Endothelial cell (in vitro differentiated cells): ENCODE measurements at places on chromosomes 13 and 19. TPM values are rescaled to one million over a fixed set of nuclear protein-coding genes. Genes with fewer than 3 reads are reported as not detected.
A peak's percentile ranks its signal among the peaks of the same experiment; 100 is the strongest.

Gene ZNF552
- 7.0 TPM for total RNA-seq

Gene TPTE2
- total RNA-seq = not detected

DNA sequence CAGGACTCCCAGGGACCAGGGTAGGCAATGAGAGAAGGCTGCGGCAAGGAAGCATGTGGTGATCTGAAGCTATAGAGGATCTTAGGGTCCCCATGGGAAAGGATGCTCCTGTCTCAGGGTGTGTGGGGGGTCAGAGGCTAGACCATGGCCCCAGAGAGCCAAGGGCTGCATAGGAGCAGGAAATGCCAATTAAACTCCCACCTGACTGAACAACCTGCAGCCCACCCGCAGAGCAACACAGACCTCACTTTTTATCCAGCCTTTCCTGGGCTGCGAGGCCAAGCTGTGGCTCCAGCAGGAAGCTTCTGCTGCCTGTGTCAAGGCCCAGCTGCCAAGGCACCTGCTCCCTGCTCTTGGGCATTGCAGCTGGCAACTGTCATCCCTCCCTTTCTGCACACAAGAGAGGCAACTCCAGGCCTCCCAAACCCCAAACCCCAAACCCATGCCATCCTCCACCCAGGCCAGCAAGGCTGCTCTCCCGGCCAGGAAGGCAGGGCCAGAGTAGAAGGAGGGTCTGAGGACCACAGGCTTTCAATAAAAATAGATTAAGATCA is 290.1 kb downstream of the FOXO1 start:
- no peak for DNase-seq

DNA sequence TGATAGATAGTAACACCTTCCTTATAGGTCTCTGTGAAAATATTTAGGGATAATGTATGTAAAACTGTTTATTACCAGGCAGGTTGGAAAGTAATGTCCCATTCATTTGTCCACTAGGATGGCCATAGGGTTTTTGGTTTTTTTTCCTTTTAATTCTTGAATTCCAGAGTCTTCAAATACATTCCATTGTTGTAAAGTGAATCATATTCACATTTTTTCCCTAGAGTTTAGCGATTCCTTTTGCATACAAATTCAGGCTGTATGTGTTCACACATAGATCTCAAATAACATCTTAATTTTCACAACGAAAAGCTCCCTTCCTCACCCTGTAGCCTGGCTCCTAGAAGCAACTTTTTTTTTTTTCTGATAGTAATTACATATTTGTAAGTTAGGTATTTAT is 1.8 kb upstream of the ZNF557 start:
- DNase-seq = no peak

DNA sequence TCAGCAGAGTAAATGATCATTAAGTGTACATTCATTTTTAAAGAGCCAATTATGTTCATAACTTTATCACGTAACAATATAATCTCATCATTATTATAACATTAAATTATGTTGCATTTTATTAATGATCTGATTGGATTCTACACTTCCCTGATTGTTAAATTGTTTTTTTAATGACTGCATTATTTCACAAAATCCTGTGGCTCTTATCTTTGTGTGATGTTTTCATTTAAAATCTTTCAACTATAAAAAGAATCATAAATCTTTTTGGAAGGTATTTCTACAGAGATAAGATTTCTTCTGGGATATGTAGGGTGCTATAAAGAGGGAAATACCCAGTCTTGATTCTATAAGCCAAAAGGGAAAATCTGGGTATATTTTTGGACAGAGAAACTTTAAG is 101.7 kb downstream of the ZIC5 start:
- no peak for DNase-seq

DNA sequence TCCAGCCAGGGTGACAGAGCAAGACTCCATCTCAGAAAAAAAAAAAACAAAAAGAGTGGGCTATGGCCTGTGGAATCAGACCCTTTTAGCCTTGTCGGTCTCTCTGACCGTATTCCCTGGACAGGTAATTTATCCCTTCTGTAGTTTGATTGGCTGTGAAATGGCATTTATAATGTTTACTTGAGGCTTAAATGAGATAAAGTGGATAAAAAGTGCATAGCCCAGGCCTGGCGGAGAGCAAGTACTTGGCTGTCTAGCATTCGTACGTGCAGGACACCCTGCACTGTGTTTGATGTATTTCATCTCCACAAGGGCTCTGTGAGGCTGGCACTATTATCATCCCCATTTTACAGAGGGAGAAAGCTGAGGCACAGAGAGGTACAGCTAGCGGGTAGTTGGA is 7.0 kb downstream of the NTN5 start:
- no peak for DNase-seq

DNA sequence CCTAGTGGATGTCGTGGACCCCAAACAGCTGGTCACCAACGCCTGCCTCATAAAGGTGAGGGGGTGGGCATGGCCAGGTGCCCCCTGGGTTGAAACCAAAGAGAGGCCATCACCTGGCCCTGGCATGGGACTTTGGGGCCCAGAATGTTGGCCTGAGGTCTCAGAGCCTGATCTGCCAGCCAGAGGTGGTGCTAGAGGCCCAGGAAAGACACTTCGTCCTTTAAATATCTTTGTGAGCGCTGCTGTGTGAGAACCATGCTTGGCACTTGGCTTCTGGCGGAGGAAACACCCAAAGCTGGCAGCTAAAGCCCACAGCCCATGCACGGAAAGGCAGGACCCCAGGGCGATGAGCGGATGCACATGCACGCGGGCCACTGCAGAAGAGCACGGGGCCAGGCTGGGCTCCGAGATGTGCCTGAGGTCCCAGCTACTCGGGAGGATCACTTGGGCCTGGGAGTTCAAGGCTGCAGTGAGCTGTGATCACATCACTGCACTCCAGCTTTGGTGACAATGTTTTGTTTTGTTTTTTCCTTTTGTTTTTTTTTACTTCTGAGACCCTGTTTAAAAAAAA is 4.3 kb upstream of the ADM5 start:
- no peak for DNase-seq

DNA sequence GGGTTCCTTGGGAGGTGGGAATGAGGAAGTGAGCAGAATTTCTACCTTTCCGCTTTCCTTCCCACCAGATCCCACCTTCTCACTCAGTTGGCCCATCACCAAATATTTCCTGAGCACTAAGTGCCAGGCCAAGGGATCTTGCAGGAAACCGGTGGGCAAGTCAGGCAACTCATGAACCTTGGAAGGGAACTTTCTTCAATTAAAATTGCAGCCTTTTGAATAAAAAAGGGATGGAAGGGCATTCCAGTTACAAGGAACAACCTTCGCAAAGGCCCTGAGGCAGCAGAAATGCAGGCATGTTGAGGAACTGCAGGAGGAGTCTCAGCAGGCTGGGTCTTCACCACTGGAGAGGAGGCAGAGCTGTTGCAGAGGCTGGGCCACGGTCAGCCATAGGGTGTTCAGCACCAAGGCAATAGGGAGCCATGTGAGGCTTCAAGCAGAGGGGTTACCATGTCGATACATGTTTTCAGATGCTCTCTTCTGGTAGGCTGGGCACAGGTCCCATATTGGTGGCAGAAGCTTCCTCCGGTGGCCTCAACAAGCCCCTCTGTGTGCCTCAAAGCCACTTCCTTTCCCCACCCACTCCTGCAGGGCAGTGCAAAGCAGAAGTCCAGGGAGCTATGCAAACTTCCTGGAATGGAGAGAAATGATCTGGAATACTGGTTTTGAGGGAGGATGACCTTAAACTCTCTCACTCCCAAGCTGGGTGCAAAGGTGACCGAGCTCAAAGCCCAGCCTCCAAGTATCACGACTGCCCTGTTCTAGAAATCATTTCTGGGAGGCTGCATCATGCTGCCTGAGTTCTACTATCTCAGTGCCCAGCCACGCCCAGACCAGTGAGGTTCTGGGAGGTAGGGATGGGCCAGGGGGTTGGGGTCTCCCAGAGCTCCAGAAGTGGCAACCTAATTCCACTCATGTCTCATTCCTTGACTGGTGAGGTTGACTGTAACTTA is at the start of gene FUT6:
Gene FUT6 (minus strand): TSS at position 638 of the 953 bp plus-strand sequence. CDS start 7,135 bp downstream, outside the sequence.
- no peak for DNase-seq

Gene WDR88
- not detected for total RNA-seq

DNA sequence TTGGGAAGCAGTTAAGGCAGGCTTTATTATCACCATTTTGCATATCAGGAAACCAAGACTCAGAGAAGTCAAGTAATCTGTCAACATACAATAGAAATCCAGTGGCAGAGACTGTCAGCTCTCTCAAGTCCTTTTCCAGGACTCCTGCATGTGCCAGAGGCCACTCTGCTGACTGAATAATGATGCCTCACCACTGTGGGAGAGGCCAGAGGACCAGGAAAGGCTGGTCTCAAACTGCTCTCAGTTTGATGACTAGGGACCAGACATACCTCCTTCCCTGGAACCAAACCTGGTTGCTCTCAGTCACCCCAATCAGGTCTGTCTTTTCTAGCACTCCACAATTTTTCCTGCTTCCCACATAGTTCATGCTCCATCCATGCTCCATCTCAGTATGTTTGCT is 8.0 kb downstream of the RNASEH2B start:
- no peak for DNase-seq

DNA sequence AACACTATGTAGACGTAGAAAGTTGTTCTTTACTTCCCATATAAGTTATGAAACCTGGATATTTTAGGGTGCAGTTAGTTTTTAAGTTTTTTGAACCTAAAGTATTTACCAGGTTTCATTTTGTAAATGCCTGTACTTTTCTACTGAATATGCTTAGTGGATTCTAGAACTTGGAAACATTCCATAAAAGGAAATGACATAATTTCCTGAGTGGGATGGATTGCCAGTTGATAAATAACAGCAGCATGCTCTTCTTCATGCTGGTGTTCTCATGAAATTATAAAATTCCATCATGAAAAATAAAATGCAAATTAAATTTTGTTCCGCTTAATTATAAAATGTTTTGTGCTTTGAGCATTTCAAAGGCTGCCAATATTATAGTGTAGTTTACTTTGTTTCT is 362.2 kb upstream of the PCDH20 start:
- no peak for DNase-seq

Gene C19orf73
- 0.51 TPM for total RNA-seq

- no peak for DNase-seq
Measured at GRCh38 chr19:6039566-6040225, 61.8 kb upstream of the RANBP3 start.

DNA sequence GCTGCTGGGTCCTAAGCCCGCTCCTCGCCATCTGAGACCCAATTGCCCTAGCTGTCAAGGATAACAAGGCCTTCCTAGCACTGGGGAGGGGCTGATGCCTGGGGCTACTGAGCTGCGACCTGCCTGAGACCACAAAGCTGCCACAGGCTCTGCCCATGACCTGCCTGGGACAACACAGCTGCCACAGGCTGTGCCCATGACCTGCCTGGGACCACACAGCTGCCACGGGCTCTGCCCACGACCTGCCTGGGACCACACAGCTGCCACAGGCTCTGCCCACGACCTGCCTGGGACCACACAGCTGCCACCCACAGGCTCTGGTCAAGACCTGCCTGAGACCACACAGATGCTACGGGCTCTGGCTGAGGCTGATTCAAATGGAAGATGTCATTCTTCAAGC is 54.8 kb downstream of the EPS15L1 start:
- no peak for DNase-seq

- no peak for DNase-seq
Measured at GRCh38 chr13:85486663-85487062, 312.6 kb downstream of the SLITRK6 start.

GRCh38 chr13:43648733-43649132 is 138.0 kb downstream of the ENOX1 start:
- no peak for DNase-seq

- DNase-seq = peak; percentile 83
Measured at GRCh38 chr19:35963514-35963913, 27.3 kb downstream of the LRFN3 start.

DNA sequence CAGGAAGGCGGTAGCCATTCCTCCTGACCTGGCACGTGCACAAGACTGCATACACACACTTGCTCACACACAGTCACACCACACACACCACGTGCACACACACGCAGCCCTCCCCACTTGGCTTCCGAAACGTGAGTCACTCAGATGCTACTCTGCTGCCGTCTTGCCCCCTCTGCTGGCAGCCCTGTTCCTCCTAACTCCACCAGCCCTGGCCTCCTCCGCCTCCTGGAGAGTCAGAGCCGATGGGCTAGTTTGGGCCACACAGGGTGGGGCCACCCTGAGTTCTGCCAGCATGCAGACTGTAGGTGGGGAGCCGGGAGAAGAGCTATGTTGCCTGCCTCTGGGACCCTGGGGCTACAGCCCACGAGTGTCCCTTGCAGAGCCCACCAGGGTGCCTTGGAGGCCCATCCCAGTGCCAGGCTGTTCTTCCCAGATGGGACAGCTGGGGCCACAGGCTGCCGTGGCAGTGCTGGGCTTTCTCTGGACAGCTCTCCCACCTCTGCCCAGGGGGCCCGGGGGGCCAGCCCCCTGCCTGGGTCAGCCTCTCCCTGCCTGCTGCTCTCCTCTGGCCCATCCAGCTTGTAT is 12.1 kb downstream of the PIN1 start:
- peak; percentile 50 for DNase-seq

Gene SPINT2
- total RNA-seq = 93.4 TPM

DNA sequence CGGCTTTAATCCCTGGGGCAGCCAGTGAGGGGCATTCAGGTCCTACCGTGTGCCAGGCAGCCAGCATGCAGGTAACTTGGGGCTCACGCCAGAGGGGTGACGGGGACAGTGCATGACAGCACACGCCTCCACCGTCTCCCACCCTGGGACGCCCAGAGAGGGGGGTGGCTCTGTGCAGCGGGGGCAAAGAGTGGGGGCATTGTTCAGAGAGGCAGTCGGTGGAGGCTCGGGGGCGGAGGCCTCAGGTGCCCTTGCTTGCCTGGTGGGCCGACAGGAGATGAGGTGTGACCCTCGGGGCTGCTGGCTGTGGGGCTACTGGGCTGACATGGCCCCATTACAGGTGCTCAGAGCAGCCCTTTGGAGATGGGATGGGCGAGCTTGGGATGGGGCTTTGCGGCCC is 18.4 kb downstream of the PLIN4 start:
- DNase-seq = no peak

- no peak for DNase-seq
Measured at GRCh38 chr13:77358001-77358400, 31.1 kb upstream of the MYCBP2 start.

GRCh38 chr19:2084993-2085720 is 11.0 kb downstream of the MOB3A start:
- peak; percentile 69 for DNase-seq

GRCh38 chr19:1648920-1649541 is 3.4 kb downstream of the TCF3 start:
- DNase-seq = no peak

- no peak for DNase-seq
Measured at GRCh38 chr19:7927605-7928333, 1.8 kb upstream of the CTXN1 start.

- no peak for DNase-seq
Measured at GRCh38 chr19:37007587-37008220, 70.5 kb upstream of the ZNF420 start.

- no peak for DNase-seq
Measured at GRCh38 chr13:54210397-54211049, 1181.9 kb downstream of the OLFM4 start.
